Prostate gland (tissue), 2 donors: ENCODE measurements at places on chromosomes 5 and 9. TPM values are rescaled to one million over a fixed set of nuclear protein-coding genes. Genes with fewer than 3 reads are reported as not detected.

The PCA3 gene
- 0.14 TPM for total RNA-seq

The PCSK1 gene
- 0.14 TPM for total RNA-seq

- no peak for DNase-seq
These were observed 74.7 kb upstream of the UNC5A start for GRCh38 chr5:176735383-176736265.

The CDH9 gene
- total RNA-seq, result not detected

The BTNL8 gene
- total RNA-seq, result 0.14 TPM
